ENCODE measurements at places on chromosomes 1 and 21.

GRCh38 chr1:192805832-192806323 is 3.0 kb upstream of the RGS2 start:
- peak; percentile 15 for DNase-seq

GRCh38 chr1:200401708-200402107 is 8.1 kb downstream of the ZNF281 start:
- DNase-seq: no peak

DNA sequence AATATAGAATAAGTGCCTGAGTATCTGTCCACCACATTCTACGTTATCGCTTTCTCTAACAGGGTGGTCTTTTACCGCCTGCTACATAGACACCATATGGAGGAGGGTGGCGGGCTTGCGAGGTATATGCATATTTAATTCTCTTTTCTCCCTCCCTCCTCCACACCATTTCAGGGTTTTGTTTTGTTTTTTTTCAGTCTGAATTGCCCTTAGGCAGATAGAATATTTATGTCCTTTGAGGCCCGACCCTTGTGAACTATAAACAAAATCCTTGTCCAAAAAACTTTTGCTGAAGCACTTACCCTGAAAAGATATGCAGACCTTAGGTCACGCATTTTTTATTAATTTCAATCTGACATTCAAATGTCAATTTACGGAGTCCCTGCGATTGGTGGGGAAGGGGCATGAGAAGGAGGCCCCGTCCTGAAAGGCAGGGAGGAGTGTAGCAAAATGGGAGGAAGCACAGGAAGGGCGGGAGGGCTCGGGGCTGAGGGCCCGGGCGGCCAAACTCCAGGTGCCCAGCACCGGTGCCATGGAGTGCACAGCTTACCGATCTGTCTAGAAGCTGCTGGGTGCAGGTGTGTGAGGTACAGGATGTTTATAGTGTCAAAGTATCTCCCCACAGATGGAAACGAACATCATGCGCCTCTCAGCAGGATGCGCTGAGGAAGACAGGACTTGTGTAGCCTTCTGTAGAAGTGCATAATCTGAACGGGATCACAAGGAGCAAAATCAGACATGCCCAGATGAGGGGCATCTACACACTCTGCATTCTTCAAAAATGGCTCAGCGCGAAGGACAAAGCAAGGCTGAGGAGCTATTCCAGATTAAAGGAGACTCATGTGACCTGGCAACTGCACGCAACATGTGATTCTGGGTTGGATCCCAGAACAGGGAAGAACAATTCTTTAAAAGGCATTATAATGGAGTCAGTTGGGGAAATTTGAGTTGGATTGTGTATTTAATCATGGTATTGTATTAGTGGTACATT is 68.8 kb upstream of the LYST start:
- no peak for DNase-seq

DNA sequence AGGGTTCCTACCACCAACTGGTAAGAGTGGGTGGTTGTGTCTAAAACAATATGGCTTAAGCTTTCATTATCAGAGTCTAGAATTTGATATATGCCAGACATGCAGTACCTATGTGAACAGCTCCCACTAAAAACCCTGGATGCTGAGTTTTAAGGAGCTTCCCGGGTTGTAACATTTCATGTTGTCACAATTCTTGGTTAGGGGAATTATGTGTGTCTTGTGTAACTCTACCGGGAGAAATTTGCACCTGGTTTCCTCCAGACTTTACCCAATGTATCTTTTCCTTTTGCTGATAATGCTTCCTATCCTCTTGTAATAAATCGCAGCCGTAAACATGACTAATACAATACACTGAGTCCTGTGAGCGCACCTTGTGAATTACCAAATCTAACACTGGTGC is 48.3 kb downstream of the ARID4B start:
- DNase-seq: no peak

- no peak for DNase-seq
These were observed 29.7 kb upstream of the EVA1B start for GRCh38 chr1:36352910-36353878.

- DNase-seq: no peak
These were observed 69.0 kb downstream of the PTGER3 start for GRCh38 chr1:70978623-70979022.

DNA sequence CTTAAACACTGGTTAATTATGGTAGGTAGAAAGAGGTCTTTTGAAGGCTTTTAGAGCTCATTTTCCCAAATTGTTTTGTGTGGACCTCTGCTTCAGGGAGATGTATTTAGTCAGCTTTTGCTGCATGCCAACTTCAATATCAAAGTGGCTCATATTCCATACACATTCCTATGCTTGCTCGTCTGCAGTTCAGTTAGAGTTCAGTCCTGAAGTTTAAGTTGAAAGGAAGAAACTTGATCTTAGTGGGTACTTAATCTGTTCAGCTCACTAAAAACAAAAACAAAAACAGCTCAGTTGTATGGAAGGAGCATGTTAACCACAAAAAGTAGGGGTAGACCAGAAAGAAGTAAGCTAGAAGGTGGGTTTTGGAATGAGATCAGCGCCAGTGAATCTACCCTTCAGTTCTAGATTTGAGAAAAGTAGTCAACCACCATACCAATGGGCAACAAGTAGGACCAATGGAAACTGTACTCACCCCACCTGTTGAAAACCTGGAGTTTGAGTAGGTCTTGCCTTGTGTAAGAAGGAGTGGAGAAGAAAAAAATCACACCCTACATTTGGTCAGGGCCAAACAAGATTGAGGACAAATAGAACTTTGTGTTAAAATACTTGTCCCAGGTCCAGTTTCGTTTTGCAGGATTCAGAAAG is 58.0 kb downstream of the LEPR start:
- no peak for DNase-seq

DNA sequence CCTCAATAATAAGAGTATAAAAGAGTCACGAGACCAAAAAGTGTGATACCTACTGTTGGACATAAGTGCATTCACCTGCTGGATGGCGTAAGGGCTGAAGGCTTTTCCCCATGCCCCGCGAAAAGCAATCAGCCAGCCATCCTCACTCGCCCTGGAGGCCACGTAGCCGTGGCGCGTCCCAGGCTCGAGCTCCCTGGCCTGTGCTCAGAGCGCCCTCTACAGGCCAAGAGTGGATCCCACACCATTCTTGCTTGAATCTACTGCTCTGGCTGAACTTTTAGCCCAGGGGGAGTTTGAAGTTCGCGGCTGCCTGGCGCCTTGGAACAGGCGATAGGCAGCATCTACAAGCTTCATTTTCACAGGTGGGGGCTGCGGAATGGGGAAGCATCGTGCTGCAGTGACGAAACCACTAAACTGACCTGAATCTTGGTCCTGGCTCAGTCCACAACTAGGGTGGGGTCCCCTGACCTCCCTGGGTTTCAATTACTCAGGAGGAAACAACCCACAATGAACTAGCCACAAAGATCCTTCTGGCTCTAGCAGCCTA is 70.3 kb upstream of the SERBP1 start:
- peak; percentile 85 for DNase-seq

Measured in NCI-H1417 (cell line).